ENCODE measurements at places on chromosomes 1 and 21.

- DNase-seq: no peak
Observed at GRCh38 chr21:39105341-39105765, 77.9 kb downstream of the PSMG1 start.

DNA sequence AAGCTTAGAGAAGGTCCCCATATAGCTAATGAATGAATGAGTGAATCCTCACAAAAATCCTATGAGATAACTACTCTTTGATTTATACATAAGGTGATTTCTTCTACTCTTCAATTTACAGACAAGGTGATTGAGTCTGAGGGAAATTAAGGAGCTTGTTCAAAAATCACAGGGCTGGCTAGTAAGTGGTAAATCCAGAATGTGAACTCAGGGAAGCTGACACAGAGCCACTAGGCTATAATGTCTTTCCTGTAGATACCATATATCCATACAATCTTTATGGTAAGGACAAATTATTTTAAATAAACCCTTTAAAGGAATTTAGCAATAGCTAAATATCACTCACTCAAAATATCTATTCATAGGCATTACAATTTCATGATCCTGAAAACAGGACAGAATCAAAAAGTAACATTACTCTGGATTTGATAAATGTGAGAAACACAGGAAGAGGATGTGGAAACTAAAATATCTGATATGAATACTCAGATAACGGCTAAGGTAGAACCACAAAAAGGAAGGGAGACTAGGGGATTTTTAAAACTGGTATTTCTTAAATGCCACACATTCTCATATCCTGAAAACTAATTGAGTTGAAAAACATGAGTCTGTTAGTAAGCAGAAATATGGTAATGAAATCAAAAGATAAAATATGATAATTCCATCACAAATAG, 108.2 kb downstream of the NBPF12 start:
- no peak for DNase-seq

GRCh38 chr1:67609577-67610341, 75.2 kb upstream of the GADD45A start:
- DNase-seq: no peak

GRCh38 chr1:174671826-174672225, 224.1 kb downstream of the GPR52 start:
- no peak for DNase-seq

GRCh38 chr1:107954719-107955415, 10.1 kb downstream of the VAV3 start:
- DNase-seq: no peak

DNA sequence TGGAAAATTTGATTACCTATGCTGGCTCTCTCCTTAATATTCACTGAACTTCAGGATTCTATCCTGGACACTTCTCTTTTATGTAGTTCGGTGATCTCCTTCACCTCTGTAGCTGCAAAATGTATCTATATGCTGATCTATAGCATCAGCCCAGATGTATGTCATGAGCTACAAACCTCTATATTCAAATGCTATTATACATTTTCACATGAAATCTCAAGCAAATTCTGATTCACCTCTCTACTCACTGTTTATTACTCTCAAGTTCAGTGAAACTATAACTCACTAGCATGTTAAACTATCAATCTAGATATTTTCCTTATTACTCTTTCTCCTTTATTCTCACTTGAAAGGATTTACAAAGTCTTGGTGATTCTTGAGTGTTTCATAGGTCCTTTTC, 52.2 kb downstream of the PTPRC start:
- DNase-seq: no peak

DNA sequence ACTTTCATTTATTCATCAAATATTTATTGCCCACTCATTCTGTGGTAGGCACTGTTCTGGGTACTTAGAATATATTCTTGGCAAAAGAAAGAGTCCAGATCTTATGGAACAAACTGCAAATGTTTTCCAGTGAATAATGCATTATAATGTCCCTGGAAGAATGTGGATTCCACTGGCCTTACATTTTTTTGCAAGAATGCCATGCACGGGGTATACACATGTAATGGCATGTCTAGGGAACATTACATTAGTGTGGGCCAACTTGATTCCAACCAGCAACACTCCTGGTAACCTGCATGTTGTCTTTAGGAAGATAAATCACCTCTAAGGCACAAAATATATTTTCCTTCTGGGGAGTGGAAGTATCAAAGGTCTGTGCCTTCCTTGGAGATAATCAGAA, 33.0 kb upstream of the IFI44L start:
- DNase-seq: no peak

DNA sequence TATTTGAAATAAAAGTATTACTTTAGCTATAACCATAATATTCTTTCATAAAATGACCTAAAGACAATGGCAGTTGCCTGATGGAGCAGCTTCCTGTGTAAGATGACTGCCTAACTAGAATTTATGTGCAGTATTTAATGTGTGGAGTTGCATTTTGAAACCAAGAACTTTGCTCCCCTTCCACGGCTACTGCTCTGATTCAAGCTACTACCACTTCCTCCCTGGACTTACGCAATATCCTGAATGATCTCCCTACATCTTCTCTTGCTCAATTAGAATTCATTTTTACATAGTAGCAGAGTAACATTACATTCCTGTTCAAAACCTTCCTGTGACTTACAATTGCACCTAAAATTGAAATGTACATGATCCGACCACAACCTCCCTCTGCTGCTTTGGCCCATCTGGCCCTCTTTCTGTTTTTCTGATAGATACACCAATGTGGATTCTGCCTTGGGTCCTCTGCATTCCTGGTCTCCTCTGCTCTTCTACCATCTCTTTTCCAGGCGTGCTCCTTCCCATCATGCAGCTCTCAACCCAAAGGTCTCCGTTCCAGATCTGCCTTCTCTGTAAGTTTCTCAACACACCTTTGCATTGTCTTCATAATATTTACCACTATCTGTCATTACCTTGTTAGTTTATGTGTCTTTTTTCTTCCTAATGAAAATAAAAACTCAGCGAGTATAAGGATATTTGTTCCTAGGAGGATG, 47.4 kb upstream of the USP25 start:
- peak; percentile 84 for DNase-seq

GRCh38 chr1:31099293-31100032, 33.9 kb upstream of the PUM1 start:
- DNase-seq: no peak

- peak; percentile 66 for DNase-seq
Observed at GRCh38 chr1:101183388-101183699, 53.5 kb upstream of the S1PR1 start.

DNA sequence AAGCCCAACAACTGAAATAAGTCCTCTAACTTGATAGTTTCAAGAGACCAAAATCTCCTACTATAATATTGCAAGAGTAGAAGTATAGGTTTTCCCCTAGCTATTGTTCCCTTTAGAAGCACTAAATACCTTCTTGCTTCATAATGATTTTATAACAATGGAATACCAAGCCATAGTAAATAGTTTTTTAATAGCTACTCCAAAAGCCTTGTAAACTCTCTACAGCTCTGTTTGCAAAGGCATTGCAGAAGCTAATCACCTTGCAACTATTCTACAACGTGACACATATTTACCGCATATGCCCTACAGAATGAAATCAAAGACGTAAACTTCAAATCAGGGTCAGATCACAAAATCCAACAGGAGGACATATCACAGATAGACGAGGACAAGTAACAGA, 451.5 kb upstream of the ZRANB2 start:
- no peak for DNase-seq

DNA sequence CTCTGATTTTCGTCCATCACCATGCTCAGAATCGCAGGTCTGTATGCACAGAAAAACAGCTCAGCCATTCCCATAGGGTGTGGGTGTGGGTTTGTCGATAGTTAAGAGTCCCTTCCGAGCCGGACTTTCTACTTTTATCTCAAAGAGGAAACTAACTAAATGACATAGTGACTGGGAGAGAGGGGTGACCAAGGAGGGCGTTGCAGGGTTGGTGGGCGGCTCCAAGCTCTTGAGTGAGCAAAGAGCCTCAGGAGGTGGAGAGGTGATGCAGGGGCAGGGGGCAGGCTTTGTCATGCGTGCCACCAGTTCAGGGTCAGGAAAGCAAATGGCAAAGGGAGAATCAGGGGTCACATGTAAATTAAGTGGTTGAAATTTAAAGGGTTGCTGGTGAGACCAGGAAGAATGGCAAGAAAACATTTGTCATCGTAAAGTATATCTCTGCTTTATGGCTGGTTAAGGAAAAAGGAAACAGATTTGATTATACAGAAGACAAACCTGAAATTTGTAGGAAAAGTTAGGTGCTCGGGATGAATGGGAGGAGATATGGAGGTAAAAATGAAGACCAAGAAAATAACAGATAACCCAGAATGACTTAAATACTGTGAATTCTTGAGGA, 249.0 kb downstream of the SETD4 start:
- no peak for DNase-seq

- peak; percentile 55 for DNase-seq
Observed at GRCh38 chr21:36854391-36854790, 112.1 kb downstream of the HLCS start.

DNA sequence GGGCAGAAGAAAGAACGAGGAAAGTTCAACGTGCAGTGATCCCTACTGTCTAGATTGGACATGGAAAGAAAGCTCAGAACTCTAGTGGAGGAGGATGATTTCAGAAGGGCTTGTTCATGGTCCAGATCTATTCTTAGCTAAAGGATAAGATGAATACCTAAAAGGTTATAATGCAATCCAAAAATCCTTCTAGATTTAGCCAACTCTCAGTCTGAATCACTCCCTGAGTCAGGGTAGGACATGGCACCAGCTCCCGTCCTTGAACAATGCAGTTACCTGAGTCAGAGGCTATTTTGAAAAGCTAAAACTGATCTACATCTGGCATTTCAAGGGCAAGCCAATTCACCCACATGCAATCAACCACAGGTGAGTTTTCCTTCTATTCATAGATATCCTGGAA, 38.8 kb upstream of the HIVEP3 start:
- DNase-seq: peak; percentile 83

DNA sequence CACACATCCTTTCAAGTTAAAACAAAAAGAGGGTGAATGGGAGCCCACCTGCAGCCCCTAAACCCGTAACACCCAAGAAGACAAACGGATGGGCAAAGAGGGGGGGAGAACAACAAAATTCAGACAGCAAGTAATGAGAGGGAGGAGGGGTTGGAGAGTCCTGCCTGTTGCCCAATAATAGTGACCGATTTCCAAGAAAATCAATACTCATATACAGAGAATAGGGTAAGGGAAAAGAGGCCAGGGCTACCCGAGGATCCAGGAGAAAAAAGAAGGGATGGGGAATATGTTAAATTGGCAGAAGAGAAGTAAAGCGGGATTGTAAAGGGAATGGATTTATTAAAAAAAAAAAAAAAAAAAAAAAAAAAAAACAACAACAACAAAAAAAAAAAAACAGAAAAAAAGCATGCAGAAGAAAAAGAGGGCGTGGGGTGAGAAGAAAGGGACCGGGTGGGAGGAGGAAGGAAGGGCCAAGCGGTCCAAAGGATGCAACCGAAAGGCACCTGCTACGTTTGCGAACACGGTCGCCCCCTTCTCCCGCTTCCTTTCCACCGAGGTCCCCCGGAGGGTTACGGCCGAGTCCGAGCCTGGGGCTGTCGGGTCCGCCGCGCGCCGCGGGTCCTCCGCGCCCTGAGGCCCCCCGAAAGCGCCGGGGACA, 930 bp downstream of the SLC30A10 start:
- DNase-seq: no peak

DNA sequence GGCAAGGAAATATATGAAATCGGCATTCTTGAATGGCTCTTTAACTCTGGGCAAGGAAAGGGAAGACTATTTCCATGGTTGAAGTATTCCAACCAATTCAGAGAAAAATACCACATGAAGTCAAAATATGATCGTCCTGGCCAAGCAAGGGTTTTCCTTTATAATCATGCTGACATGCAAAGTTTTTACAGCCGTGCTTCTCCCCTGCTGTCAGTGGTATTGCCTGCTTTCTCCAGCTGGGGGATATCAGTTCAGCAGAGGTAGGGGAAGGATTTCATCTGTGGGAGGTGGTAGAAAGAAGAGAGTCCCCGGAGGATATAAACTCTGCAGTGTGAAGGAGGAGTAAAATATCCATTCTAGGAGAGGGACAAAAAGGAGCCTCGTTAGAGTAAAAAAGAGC, 322.8 kb downstream of the PAPPA2 start:
- no peak for DNase-seq

GRCh38 chr1:76137746-76138145, 63.2 kb downstream of the ST6GALNAC3 start:
- DNase-seq: no peak

DNA sequence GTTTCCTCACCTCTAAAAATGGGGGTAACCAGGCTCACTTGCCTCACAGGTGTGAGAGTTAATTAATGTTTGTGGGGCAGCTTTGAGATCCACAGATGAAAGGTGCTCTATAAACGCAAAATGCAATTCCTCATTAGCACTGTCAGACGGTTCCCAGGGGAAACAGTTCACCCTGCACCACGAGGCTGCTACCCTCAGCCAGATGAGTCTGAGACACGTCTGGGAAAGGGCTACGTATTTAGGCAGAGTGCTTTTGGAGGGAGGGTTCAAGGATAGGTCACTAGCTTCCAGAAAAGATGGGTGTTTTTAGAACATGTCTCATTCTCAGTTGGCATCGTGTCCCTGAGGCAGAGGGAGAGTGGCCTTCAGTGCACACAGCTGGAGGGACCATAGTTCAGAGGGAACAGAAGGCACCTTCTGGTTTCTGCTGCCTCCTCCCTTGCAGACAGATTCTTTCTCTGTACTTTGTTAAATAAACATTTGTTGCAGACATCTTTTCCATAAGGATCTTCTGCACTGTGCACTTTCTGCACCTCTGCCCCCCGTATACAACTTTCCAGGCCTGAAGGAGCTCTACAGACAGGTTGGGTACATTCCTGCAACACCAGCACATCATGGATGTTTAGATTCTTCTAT, 139.9 kb downstream of the CLIC6 start:
- peak; percentile 88 for DNase-seq

DNA sequence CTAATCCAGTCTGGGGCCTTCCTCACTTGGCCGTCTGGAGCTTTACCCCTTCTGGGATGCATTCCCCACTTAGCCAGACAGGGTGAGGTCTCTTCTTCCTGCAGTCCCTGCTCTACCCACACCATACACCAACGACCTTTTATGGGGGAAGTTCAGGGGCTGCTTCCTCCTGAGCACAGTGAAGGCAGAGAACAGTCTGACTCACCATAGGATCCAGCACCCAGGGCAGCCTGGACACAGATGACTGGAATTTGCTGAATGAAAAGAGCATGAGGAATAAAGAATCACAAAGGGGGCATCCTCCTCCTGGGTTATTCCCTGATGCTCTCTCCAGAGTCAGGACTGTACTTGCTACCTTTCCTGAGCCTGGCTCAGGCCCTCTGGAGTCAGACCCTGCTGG, 4.6 kb upstream of the FOXE3 start:
- no peak for DNase-seq

GRCh38 chr1:233520261-233521191, 93.4 kb upstream of the KCNK1 start:
- no peak for DNase-seq

- DNase-seq: no peak
Observed at GRCh38 chr1:155182052-155182550, 8.5 kb downstream of the TRIM46 start.

DNA sequence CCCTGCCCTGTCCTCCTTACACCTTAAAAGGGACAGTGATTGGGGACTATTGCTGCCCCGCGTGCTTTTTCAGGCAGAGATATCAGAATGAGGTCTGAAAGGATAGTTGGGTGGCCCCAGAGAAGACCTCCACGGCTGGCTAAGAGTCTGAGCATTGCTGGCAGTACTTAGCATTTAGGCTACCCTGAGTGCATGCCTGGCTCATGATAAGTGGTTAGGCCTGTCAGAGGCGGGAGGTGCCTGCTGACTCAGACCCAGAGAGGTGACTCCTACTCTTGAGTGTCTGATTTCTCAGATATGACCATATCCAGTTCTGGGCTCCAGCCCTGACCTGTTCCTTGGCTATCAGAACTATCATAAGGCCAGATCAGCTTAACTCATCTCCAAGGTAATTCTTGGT, 213.7 kb downstream of the PBX1 start:
- DNase-seq: peak; percentile 98

All from amniotic epithelial cell (primary cell).